Activated CD4-positive, alpha-beta memory T cell treated with anti-CD3 and anti-CD28 coated beads, Interleukin-2, amount 10 ng/mL, durations not matched to agents 7 days and 5 days (primary cell): ENCODE measurements at places on chromosomes 1 and 21. TPM values are rescaled to one million over a fixed set of nuclear protein-coding genes. Genes with fewer than 3 reads are reported as not detected.

TPM3 gene
- 792 TPM for total RNA-seq

FCN3 gene
- total RNA-seq: not detected

GJA4 gene
- total RNA-seq: not detected

BTF3L4 gene
- total RNA-seq: 35.0 TPM

DHRS3 gene
- 32.5 TPM for total RNA-seq

TSPAN2 gene
- 2.4 TPM for total RNA-seq

USP16 gene
- 34.3 TPM for total RNA-seq

SLC1A7 gene
- total RNA-seq: not detected

CCDC17 gene
- total RNA-seq: 2.6 TPM

THEM5 gene
- not detected for total RNA-seq

C4BPB gene
- 1.2 TPM for total RNA-seq

AGBL4 gene
- total RNA-seq: not detected

DCLRE1B gene
- 14.4 TPM for total RNA-seq

NMNAT2 gene
- 0.28 TPM for total RNA-seq

HSD3B2 gene
- not detected for total RNA-seq
